Thoracic aorta endothelial cell (primary cell): ENCODE measurements at places on chromosomes 12 and 14. TPM values are rescaled to one million over a fixed set of nuclear protein-coding genes. Genes with fewer than 3 reads are reported as not detected.

Gene METTL1
- 8.0 and 10.1 TPM in 2 replicates for total RNA-seq

Gene TPH2
- not detected in 2 replicates for total RNA-seq

Gene KRT79
- not detected in 2 replicates for total RNA-seq

Gene GOLGA3
- 101 and 102 TPM in 2 replicates for total RNA-seq

Gene RPS6KA5
- 5.6 and 8.5 TPM in 2 replicates for total RNA-seq

Gene RNU4-1
- under 0.01 TPM in 2 replicates for total RNA-seq

Gene PCBP2
- total RNA-seq = 396 and 498 TPM in 2 replicates

Gene FIGNL2
- total RNA-seq = 0.53 and 2.5 TPM in 2 replicates

Gene GALNT4
- 26.1 and 27.8 TPM in 2 replicates for total RNA-seq

Gene MVK
- total RNA-seq = 16.8 and 28.4 TPM in 2 replicates

Gene MSRB3
- 44.4 and 58.2 TPM in 2 replicates for total RNA-seq

Gene MAP3K12
- 26.3 and 26.9 TPM in 2 replicates for total RNA-seq

Gene VCPKMT
- 7.0 and 7.6 TPM in 2 replicates for total RNA-seq

Gene CCDC184
- total RNA-seq = 0.13 and 0.36 TPM in 2 replicates

Gene ANKRD9
- total RNA-seq = 9.1 and 16.6 TPM in 2 replicates

Gene IQSEC3
- not detected in 2 replicates for total RNA-seq

Gene ARHGAP9
- 0.13 TPM in 1 of 2 replicates, not detected in the other for total RNA-seq

Gene STON2
- 0.29 and 0.40 TPM in 2 replicates for total RNA-seq

Gene PTCSC3
- total RNA-seq = not detected in 2 replicates

Gene HRK
- not detected in 2 replicates for total RNA-seq

Gene RNASE3
- not detected in 2 replicates for total RNA-seq

Gene EML5
- total RNA-seq = 0.13 and 0.29 TPM in 2 replicates

Gene KRT80
- 7.2 and 9.5 TPM in 2 replicates for total RNA-seq

Gene ACADS
- 7.6 and 11.4 TPM in 2 replicates for total RNA-seq

Gene RFX4
- not detected in 2 replicates for total RNA-seq

Gene TAS2R20
- total RNA-seq = 7.2 and 8.6 TPM in 2 replicates

Gene FAM186B
- total RNA-seq = 0.27 and 0.43 TPM in 2 replicates

Gene ARHGEF25
- total RNA-seq = 2.2 and 2.7 TPM in 2 replicates

Gene HNF1A
- total RNA-seq = not detected in 2 replicates

Gene HECTD4
- total RNA-seq = 35.9 and 38.0 TPM in 2 replicates

Gene PRICKLE1
- total RNA-seq = 18.0 and 56.3 TPM in 2 replicates

Gene STAC3
- not detected in 2 replicates for total RNA-seq

Gene MYH7
- total RNA-seq = not detected in 2 replicates

Gene MIS18BP1
- total RNA-seq = 65.3 and 85.3 TPM in 2 replicates

Gene C3AR1
- 0.27 and 0.29 TPM in 2 replicates for total RNA-seq
